ENCODE measurements at places on chromosomes 11 and 22.

GRCh38 chr22:46595545-46595944 is 24.6 kb upstream of the GRAMD4 start:
- DNase-seq = no peak

GRCh38 chr11:129131316-129131715 is 60.8 kb downstream of the ARHGAP32 start:
- DNase-seq = no peak

- no peak for DNase-seq
Measured at GRCh38 chr11:100748153-100748552, 61.1 kb downstream of the ARHGAP42 start.

- no peak for DNase-seq
Measured at GRCh38 chr11:114252767-114253166, 43.4 kb upstream of the NNMT start.

DNA sequence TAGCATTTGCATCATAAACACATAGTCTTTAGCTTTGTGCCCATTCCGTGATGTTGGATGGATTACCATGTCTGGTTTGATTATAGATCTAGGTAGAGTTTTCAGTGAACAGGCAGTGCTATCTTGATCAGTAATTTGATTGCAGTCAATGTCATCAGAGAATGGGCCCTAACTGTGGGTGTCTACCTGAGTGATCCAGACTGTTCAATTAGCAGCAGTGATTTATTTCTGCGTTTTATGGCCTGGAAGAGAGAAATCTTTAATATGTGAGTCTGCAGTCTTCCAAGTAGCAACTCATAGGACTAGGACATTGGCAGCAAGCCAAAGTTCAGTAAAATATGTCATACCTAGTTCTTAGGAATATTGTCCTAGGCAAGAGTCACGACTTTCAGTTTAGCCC is 80.3 kb downstream of the CASP12 start:
- DNase-seq = no peak

DNA sequence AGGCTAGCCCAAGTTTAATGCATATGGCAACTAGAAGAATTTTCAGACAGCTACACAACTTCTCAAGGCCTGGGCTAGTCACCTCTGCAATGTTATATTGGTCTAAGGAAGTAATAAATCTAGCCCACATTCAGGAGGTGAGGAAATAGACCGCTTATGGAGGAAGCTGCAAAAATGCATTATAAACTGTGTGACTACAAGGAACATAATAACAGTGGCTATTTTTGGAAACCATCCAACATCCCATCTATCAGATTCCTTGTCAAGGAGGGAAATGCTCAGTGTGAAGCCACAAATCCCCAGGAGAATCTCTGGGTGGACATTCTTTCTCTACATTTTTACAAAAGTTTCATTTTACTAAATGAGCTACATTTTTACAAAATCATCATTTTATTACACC is 76.1 kb downstream of the BBOX1 start:
- no peak for DNase-seq

GRCh38 chr11:80593648-80594374 is 1153.0 kb upstream of the TENM4 start:
- no peak for DNase-seq

DNA sequence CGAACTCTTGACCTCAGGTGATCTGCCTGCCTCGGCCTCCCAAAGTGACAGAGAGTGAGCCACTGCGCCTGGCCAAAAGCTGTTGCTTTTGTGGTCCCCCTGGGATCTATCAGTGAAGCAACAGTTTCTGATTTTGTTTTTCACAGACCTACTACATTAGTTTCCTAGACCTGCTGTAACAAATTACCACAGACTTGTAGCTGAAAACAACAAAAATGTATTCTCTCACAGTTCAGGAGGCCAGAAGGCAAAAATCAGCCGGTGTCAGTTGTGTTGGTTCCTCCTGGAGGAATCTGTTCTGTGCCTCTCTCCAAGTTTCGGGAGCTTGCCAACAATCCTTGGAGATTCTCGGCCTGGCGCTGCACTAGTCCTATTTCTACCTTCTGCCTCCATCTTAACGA is 8.5 kb upstream of the SLC35C1 start:
- DNase-seq = no peak

DNA sequence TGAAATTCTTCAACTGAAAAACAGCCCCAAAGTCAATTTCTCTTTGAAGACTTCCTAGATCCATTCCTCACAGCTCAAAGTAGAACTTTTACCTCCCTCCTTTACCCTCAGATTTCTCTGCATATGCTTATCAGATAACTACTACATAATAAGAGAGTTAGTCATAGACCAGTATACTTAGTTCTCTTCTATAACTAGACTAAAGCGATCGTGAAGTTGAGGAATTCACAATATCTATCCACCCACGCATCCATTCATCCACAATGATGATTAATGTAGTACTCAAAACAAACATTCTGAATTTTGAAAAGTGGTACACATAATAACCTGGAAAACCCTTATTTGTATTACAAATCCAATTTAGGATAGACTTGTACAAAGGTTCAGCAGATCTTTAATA is 800.9 kb upstream of the TENM4 start:
- no peak for DNase-seq

GRCh38 chr11:45217991-45218390 is 68.2 kb downstream of the SYT13 start:
- DNase-seq = no peak

GRCh38 chr11:31640611-31641010 is 131.0 kb downstream of the ELP4 start:
- no peak for DNase-seq

- no peak for DNase-seq
Measured at GRCh38 chr11:114984611-114985163, 306.4 kb downstream of the NXPE2 start.

GRCh38 chr11:93572621-93573020 is 29.4 kb upstream of the SMCO4 start:
- no peak for DNase-seq

DNA sequence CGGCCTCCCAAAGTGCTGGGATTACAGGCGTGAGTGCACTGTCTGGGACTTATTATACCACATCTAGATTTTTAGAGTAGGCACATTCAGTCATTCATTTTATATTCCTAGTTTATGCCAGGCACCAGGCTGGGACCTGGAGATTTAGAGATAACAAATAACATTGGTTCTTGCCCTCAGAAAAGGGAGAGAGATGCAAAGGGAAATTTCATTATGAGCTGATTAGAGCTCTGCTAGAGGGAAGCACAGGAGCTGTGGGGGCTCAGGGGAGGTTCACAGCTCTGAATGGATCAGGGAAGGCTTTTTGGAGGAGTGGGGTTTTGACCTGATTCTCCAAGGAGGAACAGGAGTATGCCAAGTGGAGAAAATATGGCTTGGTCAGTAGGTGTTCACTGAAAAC is 32.3 kb downstream of the MEI1 start:
- no peak for DNase-seq

DNA sequence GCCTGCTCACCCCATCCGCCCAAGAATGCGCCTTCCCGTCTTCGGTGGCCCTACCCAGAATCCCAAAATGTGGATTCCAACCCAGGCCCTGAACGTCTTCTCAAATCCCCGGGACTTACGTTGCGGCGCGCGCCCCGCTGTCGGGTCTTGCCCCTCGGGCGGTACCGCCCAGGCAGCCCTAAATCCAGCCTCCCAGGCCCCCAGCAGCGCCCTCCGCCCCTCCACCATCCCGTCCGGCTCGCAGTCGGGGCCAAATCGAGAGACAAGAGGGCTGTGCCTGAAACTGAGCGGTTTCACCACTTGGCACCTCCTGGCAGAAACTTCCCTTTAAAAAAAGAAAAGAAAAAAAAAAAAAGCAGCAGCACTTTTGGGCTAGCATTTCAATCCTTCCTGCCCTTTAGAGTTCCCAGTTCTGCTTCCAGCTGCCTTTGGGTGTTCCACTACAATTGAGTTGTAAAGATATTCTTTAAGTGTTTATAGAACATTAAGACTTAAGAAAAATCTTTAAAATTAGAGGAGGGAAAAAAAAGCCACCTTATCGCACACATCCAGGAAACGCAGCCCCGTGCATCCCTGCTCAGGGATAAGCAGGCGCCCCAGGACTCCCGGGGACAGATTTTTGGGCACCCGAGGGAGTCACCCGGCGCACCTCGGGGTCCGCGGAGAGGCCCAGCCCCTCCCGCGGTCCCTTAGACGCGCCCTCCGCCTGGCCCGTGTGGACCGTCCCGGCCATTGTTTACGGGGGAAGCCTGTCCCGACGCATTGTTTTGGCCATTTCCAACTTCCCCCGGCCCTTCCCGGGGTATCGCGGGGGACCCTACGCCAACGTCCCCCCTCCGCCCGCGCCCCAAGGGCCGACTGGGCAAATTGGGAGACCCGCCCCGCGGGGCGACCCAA is 57.6 kb downstream of the KCNJ4 start:
- DNase-seq = no peak

- DNase-seq = no peak
Measured at GRCh38 chr11:42646959-42647358, 664.8 kb upstream of the API5 start.

DNA sequence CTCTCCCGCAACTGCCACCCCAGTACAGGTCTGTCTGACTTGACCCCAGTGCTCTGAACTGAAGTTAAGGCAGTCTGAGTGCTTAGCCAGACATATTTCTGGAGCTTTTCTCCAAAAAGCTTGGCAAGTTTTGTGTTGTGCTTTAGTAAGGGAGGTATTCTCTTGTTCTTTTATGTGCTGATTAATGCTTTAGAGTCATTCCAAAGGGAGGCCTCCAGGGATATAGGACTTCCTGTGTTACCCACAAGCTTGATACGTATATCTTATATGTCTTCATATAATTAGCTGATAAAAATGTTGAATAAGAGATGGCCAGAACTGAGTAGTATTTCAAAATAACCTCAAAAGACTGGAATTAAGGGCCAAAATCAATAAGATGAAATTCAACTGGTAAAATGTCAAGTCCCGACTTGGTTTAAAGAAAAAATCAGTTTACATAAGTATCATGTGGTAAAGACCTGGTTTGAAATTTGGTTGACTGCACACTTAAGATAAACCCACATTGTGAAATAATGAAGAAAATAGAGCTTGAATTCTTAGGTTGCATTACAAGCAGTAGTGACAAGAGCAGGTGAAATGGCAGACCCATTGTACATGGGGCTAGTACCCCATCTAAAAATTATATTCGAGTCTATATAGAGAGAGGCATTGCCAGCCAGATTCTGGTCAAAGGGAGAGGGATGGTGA is 226.9 kb downstream of the SNX19 start:
- DNase-seq = no peak

DNA sequence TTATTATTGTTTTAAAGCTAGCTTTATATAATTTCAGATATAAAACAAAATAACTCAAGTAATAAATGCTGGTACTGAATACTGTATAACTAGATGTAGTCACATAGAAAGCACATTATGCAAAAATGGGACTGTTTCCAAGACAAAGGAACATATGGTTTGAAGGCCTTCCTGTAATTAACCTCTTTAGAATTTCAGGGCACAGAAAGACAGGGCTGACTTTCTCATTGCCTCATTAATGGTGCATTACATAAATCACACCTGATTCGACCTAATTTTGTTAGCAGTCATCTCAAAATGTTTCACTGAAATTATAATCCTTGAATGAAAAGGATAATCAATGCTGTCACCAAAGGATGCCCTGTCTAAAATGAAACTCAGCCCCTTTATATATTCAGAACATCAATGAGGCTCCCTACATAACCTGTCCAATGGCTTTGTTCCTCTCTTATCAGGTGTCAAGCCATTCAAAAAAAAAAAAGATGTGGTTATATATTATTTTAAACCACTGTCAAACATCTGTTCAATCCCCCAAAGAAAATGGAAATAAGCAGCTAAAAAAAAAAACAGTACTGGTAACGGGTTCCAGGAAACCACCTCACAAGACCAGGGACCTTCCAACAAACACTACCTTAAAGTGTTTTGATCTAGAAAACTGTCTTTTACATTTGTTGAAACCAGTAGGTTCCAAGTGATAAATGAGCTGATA is 77.4 kb downstream of the FAM168A start:
- peak; percentile 28 for DNase-seq

DNA sequence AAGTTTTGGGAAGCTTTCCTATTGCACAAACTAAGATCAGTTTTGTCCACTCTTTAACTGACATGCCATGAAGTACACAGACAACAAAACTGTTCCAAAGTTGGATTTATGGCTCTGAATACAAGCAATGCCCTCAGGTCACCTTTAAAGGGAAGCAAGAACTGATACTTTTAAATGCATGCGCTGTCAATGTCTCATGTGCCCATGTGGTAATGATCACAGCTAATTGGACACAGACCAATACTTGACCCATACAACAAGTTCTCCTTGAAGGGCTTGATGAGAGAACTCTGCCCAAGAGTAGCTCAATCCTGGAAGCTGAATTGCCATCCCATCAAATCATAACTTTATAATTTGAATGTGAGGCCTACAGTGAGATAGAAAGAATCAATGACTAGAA is 624.9 kb downstream of the ETS1 start:
- DNase-seq = no peak

DNA sequence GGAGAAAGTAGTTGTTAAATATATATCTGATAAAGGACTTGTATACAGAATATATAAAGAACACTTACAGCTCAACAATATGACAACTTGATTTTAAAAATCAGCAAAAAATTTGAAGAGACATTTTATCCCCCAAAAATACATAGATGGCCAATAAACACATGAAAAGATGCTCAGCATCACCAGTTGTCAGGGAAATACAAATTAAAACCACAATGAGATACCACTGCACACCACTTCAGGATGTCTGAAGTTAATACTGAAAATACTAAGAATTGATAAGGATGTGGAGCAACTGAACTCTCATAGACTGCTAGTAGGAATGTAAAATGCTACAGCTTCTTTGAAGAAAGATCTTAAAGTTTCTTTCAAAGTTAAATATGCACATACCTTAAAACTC is 49.2 kb downstream of the KREMEN1 start:
- no peak for DNase-seq

- DNase-seq = no peak
Measured at GRCh38 chr11:68423481-68423880, 37.1 kb upstream of the PPP6R3 start.

DNA sequence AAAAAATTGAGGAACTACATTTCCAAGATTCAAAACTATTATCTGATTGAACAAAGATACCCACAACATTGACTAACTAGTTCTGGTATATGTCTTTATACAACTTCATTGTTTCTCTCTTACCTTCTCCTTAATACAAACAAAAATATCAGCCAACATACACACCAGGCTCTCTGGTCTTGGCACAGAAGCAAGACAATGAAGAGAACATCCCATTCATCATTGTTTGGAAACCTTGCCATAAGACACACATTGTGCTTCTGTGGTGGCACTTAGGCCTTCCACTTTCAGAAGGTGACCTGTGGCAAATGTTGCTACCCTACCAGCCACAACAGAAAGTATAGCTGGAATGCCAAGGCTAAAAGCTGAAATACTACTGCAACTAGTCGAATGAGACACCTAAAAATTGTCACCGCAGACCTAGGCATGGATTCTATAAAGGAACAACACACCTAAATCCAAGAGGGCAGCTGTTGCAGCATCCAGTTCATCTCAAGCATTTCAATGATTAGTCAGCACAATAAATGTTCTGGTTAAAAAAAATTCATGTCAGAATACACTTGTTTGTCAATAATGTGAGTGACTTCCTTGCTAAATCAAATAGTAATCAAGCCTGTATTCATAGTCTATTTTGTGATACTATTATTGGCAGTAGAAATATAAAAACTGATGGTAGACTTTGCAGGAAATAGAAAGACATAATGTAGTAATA is 26.3 kb downstream of the MAP6 start:
- DNase-seq = no peak

- DNase-seq = no peak
Measured at GRCh38 chr11:106446302-106446701, 368.8 kb downstream of the AASDHPPT start.

- DNase-seq = no peak
Measured at GRCh38 chr11:69812946-69813345, 6.3 kb downstream of the FGF3 start.

- no peak for DNase-seq
Measured at GRCh38 chr22:46972901-46973831, 210.7 kb downstream of the TBC1D22A start.
